ENCODE measurements at places on chromosomes 11 and 22.

DNA sequence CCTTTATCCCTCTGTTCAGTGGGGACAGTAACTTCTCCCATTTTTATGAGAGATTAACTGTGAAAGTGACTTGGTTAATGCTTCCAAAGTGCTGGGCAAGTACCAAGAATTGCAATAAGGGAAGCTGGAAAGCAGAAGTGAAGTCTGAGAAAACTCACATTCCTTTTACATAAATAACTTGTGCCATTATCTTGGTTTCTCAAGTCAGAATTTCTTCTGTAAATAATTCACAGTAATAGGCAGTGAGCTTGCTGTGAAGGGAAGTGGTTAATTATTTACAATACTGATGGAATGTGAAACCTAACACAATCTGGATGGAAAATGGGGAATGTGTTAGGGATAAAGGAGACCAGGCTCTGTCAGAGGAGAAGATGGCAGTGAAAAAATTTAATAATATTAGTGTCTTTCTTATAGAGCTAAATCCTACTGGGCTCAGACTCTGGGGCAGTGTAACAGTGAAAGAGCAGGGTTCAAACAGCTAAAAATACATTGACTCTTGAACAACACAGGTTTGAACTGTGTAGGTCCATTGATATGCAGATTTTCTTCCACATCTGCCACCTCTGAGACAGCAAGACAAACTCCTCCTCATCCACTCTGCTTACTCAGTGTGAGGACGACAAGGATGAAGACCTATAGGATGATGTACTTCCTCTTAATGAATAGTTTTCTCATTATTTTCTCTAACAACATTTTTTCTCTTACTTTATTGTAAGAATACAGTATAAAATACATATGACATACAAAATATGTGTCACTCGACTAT lies 251.5 kb upstream of the ISX start:
- no peak for DNase-seq

DNA sequence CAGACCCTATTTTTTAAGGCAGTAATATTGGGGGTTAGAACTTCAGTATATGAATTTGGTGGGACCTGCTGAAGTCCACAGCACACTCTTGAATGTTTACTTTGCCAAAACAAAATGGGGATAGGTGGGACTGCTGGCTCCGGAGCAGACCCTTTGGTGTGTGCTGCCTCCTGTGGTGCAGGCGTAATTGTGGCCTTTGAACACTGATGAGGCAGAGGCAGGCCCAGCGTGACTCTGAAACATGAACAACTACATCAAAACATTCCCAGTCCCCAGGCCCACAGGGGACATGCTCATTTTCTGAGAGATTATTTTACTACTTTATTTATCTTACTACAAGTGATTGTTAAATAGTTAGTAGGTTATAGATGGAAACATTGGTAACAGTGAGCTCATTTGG lies 225.0 kb upstream of the TBCEL start:
- DNase-seq, result no peak

- DNase-seq, result no peak
These were observed 1.5 kb downstream of the UFD1 start for GRCh38 chr22:19477321-19478044.

DNA sequence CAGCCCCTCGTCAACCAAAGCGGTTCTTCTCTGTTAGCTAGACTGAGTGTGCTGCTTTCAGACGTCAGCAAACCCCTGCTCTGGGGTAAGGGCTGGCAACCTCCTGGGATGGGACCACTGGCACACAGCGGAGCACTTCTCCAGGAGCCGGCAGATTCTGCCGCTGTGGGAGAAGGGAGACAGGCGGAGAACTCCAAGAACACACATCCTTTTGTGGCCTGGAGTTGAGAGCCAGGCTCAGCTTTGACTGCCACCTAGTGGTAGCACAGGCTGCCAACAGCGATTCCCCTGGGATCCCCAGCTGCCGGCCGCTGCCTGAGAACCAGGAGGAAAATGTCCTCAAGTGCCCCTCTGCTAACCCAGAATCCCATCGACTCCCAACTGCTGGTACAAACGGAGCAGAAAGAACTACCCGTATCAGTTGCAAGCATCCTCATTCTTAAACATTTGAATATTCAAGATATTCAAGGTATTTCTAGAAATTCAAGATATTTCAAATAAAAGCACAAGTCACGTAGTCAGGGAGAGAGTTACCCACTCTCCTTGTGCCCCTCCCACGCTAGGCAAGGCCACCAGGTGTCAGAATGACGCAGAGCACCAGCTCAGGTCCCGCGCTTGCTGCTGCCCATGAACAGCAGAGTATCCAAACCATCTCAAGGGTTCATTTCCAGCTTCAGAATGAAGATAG lies 4.9 kb downstream of the LTO1 start:
- peak; percentile 55 for DNase-seq

GRCh38 chr11:77776455-77776854 lies 44.1 kb downstream of the RSF1 start:
- no peak for DNase-seq

All from substantia nigra (tissue), 51 donors.